NCI-H69 (cell line): ENCODE measurements at places on chromosomes 16 and 17.

- DNase-seq, result no peak
Measured at GRCh38 chr17:38361694-38362465, 10.2 kb downstream of the SOCS7 start.

DNA sequence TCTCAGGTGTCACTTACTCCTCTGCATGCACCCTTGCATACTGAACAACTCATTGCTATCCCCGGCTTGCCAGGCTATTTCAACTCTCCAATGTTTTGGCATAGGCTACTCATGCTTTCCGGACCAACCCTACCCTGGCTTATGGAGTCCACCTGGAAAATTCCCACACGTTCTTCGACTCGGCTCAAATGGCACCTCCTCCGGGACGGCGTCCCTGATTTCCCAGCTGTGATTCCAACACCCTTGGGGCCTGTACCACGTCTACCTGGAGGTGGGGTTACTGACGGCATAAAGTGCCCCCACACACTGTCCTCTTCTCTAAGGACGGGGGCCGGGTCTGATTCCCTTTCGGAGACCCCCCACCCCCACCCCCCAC lies 498 bp downstream of the SMYD4 start:
- DNase-seq, result peak; percentile 58

DNA sequence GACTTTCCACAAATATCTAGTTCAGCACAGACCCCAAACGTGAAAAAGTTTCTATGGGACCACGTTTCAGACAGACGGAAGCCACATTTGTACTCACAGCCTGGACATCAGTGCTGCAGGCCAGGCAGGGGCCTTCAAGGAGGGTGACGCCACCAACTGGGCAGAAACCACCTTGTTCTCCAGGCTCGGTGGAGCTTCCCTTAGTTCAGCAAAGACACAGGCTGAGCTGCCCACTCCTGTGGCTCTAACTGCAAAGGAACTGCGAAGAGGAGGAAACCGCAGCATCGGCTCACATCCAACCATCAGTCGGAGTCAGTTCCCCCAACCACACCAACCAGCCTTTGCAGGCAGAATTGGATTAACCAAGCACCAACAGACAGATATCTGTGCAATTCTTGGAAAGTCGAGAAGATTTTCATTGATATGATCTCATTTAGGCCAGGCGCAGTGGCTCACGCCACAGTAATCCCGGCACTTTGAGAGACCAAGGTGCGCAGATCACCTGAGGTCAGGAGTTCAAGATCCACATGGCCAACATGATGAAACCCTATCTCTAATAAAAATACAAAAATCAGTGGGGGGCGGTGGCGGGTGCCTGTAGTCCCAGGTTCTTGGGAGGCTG lies 73.3 kb upstream of the CNEP1R1 start:
- no peak for DNase-seq

DNA sequence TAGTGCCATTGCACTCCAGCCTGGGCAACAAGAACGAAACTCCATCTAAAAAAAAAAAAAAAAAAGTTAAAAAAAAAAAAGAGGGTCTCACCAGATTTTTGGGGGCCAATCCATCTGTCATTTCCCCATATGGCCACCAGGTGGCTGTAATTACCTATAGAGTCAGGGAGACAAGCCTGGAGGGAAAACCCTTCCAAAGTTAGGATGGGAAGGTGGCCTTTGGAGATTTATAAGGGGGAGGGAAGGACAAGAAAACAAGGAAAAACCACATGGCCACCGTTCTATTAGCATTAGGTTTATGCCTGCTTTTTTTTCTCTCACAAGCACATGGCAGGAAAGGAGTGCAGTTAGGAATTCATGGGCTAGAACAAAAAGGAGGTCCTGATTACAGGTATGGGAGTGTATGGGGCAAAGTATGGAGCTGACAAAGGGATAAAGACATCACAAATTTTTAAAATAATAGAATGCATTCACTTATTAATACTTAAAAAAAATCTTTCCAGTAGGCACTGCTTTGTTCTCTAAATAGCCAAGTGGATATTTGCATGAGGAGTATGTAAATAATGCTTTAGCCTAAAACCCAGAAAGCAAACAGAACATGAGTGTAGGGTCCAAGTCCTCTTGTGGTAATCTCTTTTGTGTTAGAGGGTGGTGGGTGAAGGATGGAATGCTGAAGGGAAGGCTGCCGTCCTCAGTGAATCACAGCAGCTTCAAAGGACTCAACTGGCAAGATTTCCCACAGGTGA lies 5.1 kb downstream of the CYB5D1 start:
- peak; percentile 74 for DNase-seq

DNA sequence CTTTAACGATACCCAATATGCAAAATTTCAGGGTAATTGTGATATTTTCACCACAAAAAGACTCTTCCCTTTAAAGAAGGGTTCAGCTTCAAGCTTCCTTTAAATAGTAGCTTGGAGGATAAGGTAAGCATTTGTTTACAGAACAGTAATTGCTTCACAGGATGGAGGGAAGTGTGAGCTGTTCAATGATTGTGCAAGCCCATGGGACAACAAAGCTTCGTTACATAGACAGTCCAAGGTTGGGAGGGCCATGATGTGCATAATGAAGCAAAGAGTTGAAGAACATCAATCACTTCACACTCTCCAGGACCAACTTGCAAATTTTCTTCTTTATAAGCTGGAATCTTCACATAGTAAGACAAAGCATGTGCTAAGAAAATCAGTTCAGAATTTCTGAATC lies 145.0 kb upstream of the ASIC2 start:
- DNase-seq, result no peak

DNA sequence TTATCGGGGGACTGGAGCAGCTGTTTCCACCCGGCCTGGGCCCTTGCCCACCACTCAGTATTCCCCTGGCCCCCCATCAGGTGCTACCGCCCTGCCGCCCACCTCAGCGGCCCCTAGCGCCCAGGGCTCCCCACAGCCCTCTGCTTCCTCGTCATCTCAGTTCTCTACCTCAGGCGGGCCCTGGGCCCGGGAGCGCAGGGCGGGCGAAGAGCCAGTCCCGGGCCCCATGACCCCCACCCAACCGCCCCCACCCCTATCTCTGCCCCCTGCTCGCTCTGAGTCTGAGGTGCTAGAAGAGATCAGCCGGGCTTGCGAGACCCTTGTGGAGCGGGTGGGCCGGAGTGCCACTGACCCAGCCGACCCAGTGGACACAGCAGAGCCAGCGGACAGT lies 6.1 kb upstream of the TMEM88 start:
- DNase-seq, result no peak

DNA sequence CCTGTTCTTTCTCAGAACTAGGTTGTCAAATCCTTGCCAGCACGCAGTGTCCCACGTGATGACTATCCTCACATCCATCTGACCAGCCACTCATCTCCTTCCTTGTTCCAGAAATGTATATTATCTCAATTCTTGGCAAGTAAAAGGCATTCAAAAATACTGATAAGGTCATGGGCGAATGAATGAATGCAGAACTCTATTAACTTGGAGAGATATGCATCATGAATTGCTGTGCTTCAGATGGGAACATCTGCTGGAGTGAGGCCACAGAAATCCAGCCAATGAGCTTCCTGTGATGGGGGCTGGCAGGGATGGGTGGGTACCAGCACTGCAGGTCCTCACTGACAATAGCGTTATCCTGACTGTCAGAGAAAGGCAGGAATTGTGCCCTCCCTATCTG lies 19.0 kb downstream of the FAHD1 start:
- no peak for DNase-seq

- peak; percentile 65 for DNase-seq
Measured at GRCh38 chr17:57706761-57707160, 38.3 kb downstream of the CCDC182 start.

DNA sequence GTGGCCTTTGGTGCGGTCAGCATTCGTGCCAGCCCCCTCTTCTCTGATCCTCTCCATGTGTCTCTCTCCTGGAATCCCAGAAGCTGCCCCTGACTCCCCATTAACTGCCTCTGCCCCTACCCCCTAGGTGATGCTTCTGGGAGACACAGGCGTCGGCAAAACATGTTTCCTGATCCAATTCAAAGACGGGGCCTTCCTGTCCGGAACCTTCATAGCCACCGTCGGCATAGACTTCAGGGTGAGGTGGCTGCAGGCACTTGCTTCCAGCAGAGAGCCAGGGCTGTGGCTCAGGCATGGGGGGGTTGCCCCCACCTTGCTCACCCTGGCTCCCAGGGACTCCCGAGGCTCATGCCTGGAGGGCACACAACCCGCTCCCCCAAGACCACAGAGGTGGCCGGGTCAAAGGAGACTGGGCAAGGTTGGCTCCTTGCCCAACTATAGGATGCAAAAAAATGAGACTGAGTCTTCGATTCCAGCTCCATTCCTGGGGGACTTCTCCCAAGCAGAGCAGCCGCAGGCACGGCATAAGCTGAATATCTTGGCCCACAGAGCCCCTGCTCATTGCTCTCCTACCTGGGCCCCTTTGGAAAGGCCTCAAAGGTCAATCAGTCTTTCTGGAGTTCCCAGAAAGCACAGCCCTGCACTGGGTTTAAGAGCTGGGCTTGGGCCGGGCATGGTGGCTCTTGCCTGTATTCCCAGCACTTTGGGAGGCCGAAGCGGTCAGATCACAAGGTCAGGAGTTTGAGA lies 3.8 kb downstream of the RAB37 start:
- DNase-seq, result no peak

GRCh38 chr16:17448640-17449638 lies 21.8 kb downstream of the XYLT1 start:
- DNase-seq, result no peak

- peak; percentile 34 for DNase-seq
Measured at GRCh38 chr17:69609473-69610305, 195.2 kb downstream of the MAP2K6 start.

GRCh38 chr17:7354262-7354843 lies 603 bp upstream of the TMEM95 start:
- DNase-seq, result peak; percentile 53

GRCh38 chr17:77475016-77475976 lies 334.5 kb downstream of the SEC14L1 start:
- DNase-seq, result no peak

DNA sequence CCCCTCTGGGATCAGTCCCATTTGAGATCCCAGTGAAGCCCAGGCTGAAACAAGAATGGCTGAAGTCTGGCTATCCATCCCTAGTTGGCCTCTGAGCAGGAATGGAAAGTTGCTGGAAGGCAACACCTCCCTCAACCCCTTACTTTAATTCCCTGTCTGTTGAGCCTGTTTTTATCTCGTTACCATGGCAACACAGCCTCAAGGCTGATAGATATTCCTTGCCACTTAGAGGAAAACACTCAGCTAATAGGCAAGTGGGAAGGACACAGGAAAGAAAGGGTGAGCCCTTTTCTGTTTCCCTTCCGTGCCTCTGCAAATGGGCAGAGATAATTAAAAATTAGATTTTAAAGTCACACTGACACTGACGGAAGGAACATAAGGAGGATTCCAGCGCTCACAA lies 75.5 kb upstream of the CLEC3A start:
- no peak for DNase-seq

- no peak for DNase-seq
Measured at GRCh38 chr17:29504711-29505110, 62.1 kb downstream of the ABHD15 start.

DNA sequence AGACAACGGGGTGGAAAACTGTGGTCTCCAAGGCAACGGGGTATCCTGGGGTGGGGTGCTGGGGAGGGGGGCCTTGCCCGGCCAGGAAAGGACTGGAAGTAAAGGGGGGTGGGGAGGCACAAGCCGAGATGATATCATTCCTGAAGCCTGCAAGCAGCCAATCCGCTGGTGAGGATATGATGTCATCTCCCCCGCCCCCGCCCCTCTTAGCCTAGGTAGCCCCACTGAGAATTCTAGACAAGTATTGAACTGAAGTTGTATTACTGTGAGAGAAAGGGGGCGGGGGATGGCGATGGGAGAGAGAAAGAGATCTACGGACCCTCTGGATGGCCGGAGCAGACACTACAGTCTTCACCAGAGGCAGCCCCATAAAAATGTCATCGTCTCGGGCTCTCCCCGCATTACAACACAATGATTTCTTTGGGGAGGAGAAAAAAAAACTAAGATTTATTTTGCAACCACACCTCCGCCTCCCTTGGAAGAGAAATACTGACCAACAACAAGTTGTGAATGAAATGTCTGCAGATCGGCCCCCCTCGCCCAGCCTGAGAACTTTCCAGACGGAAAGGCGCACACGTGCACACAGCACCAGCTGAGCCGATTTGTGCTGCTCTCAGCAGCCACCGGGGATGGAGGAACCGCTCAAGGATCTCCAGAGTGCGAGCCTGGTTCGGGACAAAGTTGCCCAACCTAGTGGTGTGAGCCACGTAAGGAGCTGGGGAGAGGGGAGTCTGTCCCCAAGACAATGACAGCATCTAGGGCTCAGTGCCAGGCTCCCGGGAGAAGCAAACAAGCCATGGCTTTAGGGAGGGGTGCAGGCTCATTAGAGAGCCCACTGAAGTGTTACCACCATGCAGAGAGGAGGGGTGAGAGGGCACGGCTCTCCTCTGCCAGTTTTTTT lies 222.1 kb downstream of the SOX9 start:
- peak; percentile 96 for DNase-seq

- no peak for DNase-seq
Measured at GRCh38 chr17:37365589-37365988, 10.2 kb upstream of the C17orf78 start.

- peak; percentile 28 for DNase-seq
Measured at GRCh38 chr17:27807567-27808470, 7.5 kb upstream of the NOS2 start.

GRCh38 chr17:81923302-81924260 lies 4.0 kb downstream of the MAFG start:
- DNase-seq, result no peak

- no peak for DNase-seq
Measured at GRCh38 chr17:68356520-68356919, 65.2 kb downstream of the ARSG start.

GRCh38 chr17:12118617-12119016 lies 97.9 kb downstream of the MAP2K4 start:
- no peak for DNase-seq

DNA sequence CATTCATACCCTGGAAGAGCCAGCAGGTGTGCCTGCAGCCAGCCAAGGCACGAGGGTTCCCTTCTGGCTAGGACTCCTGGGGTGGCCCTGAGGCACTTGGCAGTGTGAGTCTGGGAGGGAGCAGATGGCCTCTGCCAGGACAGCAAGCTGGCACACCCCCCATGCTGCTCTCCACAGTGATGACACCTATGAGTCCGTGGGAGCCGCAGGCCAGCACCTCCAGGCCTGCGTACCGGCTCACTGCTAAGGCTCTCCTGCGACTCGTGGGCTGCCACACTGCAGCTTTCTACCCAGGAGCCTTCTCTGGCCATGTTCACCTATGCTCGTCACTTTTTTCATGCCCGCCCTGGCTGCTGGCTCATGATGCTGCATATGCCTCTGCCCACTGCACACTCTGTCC lies 68.1 kb downstream of the NDEL1 start:
- DNase-seq, result peak; percentile 72

- peak; percentile 99 for DNase-seq
Measured at GRCh38 chr17:44556832-44557606, at the start of gene FZD2. Gene FZD2, plus strand, starts transcription at chr17:44557484. Its CDS starts 205 bp downstream, at chr17:44557689.

- peak; percentile 5 for DNase-seq
Measured at GRCh38 chr16:15523092-15523541, 88.7 kb downstream of the BMERB1 start.

DNA sequence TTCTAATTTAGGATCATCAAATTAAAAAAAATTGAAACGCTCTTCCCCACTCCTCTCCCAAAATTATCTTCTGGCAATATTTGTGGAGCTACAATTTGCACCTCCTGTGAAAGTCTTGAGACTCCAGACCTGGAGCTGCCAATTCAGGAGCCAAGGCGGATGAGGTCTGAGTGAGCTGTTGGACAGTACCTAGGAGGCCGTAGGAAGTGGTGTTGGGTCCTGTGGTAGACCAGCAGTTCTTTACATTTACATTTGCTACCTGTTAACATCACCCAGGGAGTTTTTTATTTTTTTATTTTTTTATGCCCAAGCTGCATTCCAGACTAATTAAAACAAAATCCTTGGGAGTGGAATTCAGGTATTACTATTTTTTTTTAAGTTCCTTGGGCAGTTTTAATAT lies 271.0 kb downstream of the PHKB start:
- no peak for DNase-seq

GRCh38 chr17:31803494-31804213 lies 55.4 kb downstream of the COPRS start:
- DNase-seq, result peak; percentile 69
